ENCODE measurements at places on chromosomes 12 and 14.

GRCh38 chr12:109092497-109093021 is 713 bp downstream of the ALKBH2 start:
- DNase-seq = no peak

GRCh38 chr12:68264857-68265256 is 11.5 kb upstream of the IL22 start:
- no peak for DNase-seq

GRCh38 chr14:91419451-91419850 is 1.8 kb upstream of the CCDC88C start:
- DNase-seq = no peak

GRCh38 chr14:68795597-68796417 is 2.9 kb upstream of the ZFP36L1 start:
- peak; percentile 78 for DNase-seq

GRCh38 chr12:122895320-122895703 is 612 bp downstream of the VPS37B start:
- no peak for DNase-seq

DNA sequence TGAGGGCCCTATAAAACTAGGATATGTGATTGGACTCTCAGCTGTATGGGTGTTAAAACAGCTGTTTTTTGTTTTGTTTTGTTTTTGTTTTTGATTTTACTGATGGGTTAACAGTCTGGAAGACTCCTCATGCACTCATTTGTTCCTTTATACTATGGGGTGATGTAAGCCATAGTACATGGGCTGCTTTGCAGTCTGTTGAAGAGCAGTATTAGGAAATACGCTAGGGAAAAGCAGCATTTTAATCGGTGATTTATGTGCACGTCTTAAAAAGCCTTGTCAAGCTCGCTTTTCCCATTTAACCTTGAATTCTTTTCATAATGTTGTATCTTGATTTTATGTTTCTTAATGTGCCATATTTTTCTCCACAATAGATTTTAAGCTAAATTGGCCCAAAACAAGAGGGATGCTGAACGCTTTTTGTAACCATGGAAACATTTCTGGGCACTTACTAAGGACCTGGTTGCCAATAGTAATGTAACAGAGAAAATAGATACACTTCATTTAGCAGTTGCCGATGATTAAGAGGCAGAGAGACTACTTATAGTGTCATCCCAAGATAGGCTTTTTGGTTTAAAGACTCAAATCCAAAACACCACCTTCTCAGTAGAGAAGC is 244.0 kb downstream of the SNAPC1 start:
- no peak for DNase-seq

GRCh38 chr12:51874000-51874399 is 13.9 kb upstream of the ANKRD33 start:
- DNase-seq = no peak

DNA sequence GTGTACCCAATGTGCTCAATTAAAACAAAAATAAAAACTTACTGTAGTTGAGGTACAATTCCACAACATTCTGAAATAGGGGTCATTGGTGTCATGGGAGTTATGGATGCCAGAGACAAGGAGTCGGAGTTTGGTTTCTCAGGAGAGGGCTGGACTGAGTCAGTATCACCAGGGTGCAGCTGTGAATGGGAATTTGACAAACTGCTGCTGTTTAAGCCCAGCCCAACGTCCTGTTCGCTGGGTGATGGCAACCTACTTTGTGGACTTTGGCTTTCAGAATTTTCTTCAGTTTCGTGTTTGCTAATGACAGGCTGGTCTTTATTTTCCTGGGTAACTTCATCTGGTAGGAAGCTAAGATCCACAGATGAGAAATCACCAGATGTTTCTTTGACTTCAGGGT is 3.9 kb downstream of the TBPL2 start:
- DNase-seq = no peak

GRCh38 chr14:48665077-48665784 is 920.9 kb downstream of the RPS29 start:
- no peak for DNase-seq

DNA sequence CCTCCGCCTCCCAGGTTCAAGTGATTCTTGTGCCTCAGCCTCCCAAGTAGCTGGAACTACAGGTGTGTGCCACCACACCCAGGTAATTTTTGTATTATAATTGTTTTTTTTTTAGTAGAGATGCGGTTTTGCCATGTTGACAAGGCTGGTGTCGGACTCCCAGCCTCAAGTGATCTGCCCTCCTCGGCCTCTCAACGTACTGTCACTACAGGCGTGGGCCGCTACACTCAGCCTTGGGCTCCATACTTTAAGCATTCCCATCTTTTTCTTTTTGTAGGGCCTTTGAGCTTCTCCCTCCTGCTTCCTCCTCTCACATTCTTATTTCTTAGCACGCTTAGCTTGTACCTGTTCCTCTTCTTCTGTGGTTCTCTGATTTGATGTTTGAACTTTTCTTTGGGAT is 62.8 kb downstream of the SERPINA3 start:
- DNase-seq = no peak
